ENCODE measurements at places on chromosomes 2 and 18. TPM values are rescaled to one million over a fixed set of nuclear protein-coding genes. Genes with fewer than 3 reads are reported as not detected.

The MATN3 gene
- total RNA-seq: not detected

The GPR45 gene
- not detected for total RNA-seq

The KYNU gene
- total RNA-seq: 0.20 TPM

GRCh38 chr18:31072175-31072574, 29.6 kb upstream of the DSC3 start:
- no peak overlapping the region for H3K27ac ChIP-seq
- DNase-seq: no peak
- no peaks in the 10 kb centered on the region for H3K36me3 ChIP-seq
- H3K4me3 ChIP-seq: no peak overlapping the region
- H3K4me1 ChIP-seq: no peaks in the 10 kb centered on the region

DNA sequence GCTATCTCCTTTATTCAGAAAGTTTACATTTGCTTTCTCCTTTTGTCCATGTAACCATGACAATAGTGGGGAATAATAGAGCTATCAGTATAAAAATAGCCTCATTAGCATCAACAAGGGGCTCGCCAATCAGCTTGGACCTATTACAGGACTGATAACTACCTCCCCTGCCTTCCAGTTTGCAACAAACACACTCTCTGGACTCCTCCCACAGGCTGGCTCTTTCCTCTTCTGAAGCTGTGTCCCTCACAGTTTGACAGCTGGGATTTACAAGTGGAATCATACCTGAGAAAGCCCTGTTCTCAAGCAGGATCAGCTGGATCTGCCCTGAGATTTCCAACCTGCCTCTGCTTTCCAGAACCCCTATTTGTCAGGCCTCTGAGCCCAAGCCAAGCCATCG, 162.5 kb downstream of the GRB14 start:
- no peak overlapping the region for H3K4me3 ChIP-seq
- H3K27me3 ChIP-seq: no peaks in the 10 kb centered on the region
- DNase-seq: no peak
- H3K27ac ChIP-seq: no peak overlapping the region
- no peaks in the 10 kb centered on the region for H3K4me1 ChIP-seq

- no peak overlapping the region for H3K27ac ChIP-seq
- no peaks in the 10 kb centered on the region for H3K27me3 ChIP-seq
- DNase-seq: no peak
- no peaks in the 10 kb centered on the region for H3K36me3 ChIP-seq
- H3K4me1 ChIP-seq: peaks cover 50% of the 10 kb centered on the region
Observed at GRCh38 chr2:168239281-168239680, 8.1 kb downstream of the STK39 start.
